ENCODE measurements at places on chromosomes 13 and 19.

GRCh38 chr13:51601601-51602565 is 17.6 kb downstream of the WDFY2 start:
- no peak for DNase-seq

DNA sequence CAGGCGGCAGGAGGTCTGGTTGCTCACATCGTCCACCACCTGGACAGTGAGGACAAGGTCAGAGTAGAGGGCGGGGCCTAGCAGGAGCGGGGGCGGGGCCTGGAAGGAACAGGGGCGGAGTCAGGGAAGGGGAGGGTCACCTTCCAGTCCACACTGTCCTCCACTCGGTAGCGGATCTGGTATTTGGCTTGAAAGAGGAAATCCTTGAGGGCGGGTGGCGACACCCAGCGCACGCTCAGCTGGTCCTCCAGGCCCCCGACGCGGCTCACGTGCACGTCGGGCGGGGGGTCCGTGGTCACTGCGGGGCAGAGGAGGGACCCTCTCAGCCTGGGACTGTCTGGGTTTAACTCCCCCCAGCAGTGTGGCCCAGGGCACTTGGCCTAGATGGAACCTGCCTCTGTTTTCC is 8.2 kb downstream of the REX1BD start:
- no peak for DNase-seq

DNA sequence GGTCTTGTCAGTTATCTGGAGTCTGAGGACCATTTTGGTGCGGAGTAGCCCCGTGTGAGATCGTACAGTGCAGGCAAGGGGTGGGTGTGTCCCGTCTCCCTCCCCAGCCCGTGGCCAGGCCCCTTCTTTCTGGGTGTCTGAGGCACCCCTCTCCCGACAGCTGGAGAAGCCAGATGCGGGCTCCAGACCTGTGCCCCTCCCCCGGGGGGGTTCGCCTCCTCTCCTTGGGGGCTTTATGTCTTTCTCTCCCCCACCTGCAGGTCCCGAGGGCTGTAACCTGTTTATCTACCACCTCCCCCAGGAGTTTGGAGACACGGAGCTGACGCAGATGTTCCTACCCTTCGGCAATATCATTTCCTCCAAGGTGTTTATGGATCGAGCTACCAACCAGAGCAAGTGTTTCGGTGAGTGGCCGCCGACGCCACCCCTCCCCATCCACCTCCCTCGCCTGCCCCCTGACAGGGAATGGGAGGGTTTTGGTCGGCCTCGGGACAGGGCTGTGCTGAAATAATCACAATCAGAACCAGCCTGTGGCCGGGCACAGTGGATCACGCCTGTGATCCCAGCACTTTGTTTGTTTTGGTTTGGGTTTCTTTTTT is 65.6 kb downstream of the CELF5 start:
- DNase-seq: no peak

- no peak for DNase-seq
Measured at GRCh38 chr13:67821606-67822005, 591.5 kb upstream of the PCDH9 start.

DNA sequence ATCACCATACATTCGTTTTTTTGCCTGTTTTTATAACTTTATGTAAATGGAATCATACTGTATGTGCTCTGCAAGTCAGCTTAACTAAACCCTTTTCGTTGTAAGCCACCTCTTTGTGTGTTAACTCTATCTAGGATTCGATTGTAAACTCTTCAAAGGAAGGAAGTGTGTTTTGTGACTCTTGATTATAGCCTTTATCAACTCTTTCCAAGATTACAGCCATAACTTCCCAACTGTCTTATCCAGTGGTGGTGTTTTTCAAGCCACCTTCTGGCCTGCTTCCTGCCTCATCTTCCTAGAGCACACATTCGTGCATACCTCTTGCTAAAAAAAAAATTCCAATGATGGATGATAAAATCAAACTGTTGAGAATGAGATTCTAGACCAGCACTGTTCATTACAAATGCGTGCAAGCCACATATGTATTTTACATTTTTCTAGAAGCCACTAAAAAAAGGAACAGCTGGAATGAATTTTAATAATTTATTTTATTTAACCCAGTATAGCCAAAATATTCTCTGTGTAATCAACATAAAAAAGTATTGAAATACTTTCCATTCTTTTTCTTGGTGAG is 12.0 kb upstream of the FBXL3 start:
- DNase-seq: no peak

DNA sequence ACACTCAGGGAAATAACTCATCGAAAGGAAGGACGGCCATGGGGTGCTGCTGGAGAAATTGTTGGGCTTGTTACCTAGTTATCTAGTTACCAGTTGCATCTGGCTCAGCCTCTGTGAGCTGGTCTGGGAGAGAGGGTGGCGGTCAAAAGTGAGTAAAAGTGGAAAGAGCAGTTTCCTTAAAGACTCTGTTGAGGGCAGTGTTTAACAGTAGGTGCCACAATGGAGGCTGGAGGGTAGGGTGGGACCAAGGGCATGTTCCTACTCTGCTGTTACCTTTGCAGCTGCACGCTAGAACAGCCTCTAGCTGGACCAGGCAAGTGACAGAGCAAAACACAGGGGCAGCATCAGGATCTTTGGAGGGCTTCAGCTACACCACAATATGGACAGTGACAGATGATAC is 228.8 kb upstream of the STARD13 start:
- DNase-seq: no peak

- no peak for DNase-seq
Measured at GRCh38 chr19:23440791-23441190, 45.5 kb upstream of the ZNF91 start.

GRCh38 chr13:79904581-79904980 is 423.6 kb downstream of the NDFIP2 start:
- no peak for DNase-seq

- no peak for DNase-seq
Measured at GRCh38 chr19:10086591-10087192, 575 bp downstream of the SHFL start.

- no peak for DNase-seq
Measured at GRCh38 chr13:102729560-102730270, 34.9 kb upstream of the METTL21C start.

DNA sequence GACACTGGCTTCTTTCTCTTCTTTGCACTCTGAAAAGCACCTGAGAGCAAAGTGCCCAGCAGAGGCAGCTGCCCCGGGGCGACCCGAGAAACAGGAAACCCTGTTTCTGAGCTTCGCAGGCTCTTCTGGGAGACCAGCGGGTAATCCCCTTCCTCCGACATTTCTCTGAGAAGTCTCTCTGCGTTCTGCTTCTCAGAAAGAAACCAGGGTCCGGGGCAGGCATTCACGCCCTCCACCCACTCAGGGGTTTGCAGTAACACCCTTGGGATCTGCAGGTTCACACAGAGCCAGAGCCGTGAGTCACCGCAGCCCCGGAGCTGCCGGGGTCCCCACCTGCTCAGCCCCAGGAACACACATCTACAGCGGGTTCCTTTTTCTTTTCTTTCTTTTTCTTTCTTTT is 86.0 kb downstream of the GADD45B start:
- peak; percentile 6 for DNase-seq

DNA sequence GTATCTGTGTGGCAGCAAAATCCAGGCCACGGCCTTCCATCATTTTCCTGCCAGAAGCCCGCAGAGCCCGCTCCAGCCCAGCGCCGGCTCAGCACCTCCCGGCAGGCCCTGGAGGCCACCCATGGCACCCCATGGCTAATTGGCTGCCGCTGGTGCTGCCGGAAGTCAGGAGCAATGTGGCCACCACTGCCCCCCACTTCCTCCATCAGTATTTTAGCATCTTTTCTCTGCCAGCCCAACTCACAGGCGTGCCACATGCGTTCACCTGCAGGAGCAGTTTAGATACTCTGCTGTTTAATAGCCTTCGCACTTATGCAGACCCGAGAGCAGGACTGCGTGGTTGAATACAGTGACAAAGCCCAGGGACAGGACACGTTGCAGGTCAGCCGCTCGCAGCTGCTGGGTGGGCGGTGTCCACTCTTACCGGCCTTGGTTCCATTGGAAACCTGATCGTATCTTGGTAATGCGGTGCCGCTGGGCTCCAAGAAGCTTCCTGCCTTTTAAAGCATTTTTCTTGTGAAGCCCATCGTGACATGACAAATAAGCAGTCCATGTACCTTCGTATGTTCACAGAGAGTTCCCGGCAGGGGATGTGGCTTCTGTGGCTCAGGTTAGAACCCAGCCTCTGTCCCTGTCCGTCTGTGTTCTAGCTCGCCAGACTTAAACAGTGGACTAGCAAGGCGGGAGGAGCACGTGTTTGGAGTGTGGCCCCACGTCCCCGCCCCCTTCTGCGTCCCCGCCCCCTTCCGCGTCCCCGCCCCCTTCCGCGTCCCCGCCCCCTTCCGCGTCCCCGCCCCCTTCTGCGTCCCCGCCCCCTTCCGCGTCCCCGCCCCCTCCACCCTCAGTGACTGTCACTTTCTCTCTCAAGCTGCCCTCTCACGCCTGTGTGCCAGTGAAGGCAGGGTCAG is 162.0 kb upstream of the SOX1 start:
- DNase-seq: no peak

DNA sequence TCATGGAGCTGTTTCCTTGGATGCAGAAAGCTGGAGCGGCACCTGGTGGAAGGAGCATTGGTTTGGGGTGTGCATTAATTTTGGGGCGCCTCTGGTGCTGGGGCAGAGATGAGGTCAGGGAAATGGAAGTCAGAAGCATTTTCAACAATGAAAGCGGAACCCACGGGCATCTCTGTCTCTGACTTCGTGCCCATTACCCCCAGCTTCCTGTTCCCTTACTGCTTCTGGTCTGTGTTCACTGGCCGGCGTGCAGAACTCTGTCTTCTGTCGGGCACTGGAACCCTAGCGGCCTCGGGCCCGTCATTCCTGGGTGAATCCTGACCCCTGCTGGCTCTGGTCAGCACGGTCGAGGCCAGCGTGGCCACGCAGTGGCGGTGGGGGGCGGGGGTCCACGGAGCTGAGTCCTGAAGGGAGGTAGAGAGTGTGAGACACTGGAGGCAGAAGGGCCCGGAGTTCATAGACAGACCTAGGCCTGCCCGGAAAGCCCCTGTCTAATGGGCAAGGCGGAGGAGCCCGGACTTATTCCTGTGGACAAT is 7.9 kb upstream of the LINGO3 start:
- DNase-seq: no peak

DNA sequence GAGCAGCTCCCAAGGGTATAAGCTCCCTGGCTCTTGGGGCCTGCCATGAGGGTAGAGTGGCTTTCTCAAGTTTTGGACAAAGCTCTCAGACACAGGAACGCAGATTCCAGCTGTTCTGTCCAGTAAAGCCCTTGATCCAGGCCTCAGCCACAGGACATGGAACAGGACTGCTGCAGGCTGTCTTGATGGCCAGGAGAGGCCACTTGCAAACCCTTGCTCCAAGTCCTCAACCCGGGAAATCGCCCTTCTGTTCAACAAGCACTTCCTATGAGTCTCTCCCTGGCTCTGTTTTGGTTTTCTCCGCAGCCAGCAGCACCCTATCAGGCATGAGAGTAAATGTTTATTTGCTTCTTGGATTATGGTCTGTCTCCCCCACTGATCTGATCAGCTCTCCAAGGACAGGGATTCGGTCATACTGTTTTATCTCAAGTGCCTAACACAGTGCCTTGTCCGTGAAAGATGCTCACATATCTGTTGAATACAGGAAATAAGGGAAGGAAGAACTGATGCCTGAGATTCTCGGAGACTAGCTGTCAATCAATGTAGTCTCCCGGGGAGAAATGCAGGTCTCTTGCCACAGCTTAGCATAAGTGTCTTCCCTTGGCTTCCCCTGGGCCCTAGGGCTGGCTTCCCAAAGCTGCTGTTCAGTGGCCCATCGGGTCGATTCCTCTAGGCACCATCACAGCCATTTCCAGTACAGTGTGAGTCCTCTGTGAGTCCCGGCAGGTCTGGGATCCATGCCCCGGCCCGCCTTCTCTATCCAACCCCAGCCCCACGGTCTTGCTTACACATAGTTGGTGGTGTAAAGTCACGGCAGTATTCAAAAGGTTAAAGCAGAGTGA is 90.8 kb downstream of the TSHZ3 start:
- DNase-seq: no peak

- DNase-seq: no peak
Measured at GRCh38 chr19:55173714-55174409, 6.2 kb downstream of the SYT5 start.

DNA sequence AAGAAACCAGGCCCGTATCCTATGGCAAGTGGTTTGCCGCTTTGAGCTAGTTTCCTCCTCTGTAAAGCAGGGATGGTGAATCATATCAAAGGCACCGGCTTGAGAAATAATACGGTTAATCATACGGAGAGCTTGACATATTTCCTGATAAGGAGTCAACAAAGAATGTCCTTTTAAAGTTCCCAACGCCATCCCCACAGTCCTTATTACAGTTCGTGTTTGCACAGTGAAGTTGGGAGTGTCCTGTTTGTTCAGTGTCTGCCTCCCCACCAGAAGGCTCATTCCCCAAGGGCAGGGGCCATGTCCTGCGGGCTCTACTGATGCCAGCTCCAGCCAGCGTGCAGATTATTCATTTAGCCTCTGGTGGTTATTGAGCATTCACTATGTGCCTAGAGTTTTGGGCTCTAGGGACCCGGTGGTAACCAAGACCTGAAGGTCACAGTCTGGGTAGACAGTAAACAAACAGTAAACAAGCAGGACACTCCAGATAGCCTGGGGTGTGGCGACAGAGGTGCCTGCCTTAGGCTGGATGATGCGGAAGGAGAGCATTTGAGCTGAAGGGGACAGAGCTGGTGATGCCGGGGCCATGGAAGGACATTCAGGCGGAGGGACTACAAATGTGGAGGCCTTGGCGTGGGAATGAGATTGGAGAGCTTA is 6.3 kb downstream of the GRAMD1A start:
- DNase-seq: no peak

DNA sequence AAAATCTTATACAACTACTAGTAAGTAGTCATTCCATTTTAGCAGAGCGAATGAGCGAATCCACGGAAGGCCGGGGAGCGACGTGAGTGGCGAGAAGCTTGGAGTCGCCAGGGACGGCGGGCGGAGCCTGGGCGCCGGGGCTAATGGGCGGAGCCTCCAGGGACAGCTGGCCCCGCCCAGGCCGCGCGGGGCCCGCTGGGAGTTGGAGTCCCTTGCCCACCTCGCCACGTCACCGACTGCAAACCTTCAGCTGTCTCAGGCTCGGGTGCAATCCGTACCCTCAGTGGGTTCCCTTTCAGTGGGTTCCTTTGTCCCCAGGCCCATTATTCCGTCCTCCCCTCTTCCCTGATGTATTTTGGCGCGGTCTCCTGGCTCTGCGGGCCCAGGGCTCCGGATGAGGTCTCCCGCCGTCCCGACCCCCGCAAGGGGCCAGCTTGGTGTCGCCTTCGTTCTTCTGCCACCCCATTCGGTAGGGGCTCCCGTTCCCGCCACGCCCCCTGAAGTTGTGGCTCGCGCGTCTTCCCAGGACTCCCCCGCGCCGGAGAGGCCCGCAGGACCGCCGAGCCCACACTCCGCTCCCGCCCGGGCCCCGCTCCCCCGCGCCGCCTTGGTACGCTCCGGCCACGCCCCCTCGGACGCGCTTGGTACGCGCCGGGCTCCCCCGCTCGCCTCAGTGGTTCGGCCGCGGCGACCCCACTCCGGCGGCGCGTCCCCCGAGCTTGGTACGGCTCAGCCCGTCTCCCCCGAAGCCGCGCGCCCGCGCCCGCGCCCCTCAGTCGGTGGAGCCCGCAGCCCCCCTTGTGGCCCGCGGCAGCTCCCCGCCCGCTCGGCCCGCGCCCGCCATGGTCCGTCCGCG is at the start of gene PTOV1:
PTOV1 (plus strand) TSS at position 673 of the 856 bp plus-strand sequence.
- peak; percentile 87 for DNase-seq

- no peak for DNase-seq
Measured at GRCh38 chr13:94880463-94880862, 168.1 kb upstream of the SOX21 start.

- DNase-seq: no peak
Measured at GRCh38 chr19:1312767-1313694, 27.4 kb downstream of the EFNA2 start.

- DNase-seq: no peak
Measured at GRCh38 chr13:57311009-57311586, 144.1 kb downstream of the PRR20E start.

GRCh38 chr19:3821156-3821555 is 35.0 kb upstream of the MATK start:
- no peak for DNase-seq
